ENCODE measurements at places on chromosomes 12 and 14.

- DNase-seq, result no peak
Measured at GRCh38 chr12:95674163-95674562, 116.4 kb downstream of the NTN4 start.

- no peak for DNase-seq
Measured at GRCh38 chr14:27862684-27863083, 903.9 kb upstream of the FOXG1 start.

GRCh38 chr12:29734734-29735133 lies 49.0 kb downstream of the TMTC1 start:
- DNase-seq, result no peak

- no peak for DNase-seq
Measured at GRCh38 chr14:86646696-86647690, 1117.0 kb downstream of the FLRT2 start.

- DNase-seq, result no peak
Measured at GRCh38 chr12:94585626-94586025, 64.7 kb downstream of the TMCC3 start.

DNA sequence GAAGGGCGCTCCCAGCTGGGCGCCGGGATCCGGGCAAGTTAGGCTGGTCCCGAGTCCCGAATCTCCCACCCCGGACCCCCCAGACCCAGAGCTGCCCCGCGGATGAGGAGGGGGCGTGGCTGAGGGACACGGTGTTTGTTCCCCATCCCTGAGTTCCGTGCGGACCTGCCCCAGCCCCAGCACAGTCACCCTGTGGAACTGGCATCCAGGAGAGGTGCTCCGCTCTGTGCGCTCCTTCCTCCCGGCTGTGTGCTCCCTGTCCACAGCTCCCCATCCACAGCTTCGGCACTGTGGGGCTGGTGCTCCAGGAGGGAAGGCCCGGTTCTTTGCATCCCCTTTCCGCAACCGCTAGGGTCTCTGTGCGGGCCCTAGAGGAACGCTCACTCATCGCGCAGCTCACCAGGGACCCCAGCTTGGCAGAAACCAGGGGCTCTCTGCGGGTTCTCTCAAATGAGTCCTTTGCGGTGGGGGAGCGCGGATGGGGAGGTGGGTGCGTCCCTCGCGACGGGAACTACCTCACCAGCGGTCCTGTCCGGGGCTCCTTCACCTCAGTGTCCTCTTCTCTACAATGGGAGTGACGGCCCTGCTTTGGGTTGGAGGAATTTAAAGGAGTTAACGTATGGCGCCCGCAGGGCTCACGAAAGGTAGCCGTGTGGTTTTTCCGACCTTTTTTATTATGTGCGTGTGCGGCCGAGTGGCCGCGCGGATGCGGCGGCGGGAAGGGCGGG lies 845 bp downstream of the TMEM132C start:
- DNase-seq, result no peak

- no peak for DNase-seq
Measured at GRCh38 chr12:30930238-30930637, 3.7 kb downstream of the TSPAN11 start.
